ENCODE measurements at places on chromosomes 3 and 15.

GRCh38 chr3:190545191-190545590 is 31.3 kb downstream of the IL1RAP start:
- no peak for DNase-seq

- no peak for DNase-seq
Measured at GRCh38 chr3:145269106-145269505, 891.9 kb downstream of the PLOD2 start.

DNA sequence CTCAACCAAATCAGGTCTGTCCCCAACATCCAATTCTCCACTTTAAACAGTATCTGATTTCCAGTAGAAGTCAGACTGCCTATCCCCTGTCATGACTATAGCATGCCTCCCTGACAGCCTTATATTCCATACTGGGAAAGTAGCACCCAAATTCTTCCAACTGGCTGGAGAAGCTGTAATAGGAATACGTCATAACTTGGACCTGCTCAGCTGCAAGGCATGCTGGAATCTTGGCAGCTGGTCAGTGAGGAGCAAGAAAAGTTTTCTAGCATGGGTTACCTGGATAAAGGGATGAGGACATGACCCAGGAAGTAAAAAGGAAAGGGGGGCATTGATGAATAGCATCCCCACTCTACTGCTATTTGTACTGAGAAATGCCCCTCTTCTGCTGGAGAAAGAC is 8.9 kb downstream of the SEMA5B start:
- no peak for DNase-seq

DNA sequence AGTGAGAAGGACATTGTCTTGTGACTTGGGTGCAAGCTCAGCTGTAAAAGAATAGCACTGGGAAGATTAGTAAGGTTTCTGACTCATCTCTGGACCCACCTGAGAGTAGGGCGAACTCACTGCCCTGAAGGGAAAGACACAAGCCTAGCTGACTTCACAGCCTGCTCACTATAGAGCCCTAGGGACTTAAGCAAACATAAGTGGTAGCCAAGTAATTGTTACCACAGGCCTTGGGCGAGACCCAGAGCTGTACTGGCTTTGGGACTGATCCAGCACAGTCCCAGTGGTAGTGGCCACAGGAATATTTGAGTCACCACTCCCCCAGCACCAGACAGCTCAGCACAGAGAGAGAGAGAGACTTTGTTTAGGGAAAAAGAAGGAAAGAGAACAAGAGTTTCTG is 429.9 kb downstream of the TBL1XR1 start:
- no peak for DNase-seq

DNA sequence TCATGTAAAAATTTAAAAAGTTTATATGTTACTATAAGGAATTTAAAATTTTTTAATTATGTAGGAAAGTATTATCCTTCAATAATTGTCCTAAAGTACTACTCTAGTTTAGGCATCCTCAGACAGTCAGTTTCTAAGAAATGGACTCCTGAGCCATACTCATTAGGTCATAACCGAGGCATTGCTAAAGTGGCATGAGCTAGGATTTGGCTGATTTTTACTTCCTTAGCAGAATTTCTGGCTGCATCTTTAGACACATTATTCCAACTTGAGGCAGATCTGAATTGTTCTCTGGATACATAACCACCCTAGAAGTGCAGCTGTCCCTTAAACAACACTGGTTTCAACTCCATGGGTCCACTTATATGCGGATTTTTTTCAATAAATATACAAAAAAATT is 38.3 kb downstream of the IFT57 start:
- DNase-seq: no peak

GRCh38 chr15:48939648-48940047 is 24.1 kb downstream of the SHC4 start:
- no peak for DNase-seq

GRCh38 chr3:132124096-132124495 is 89.3 kb upstream of the CPNE4 start:
- DNase-seq: no peak

DNA sequence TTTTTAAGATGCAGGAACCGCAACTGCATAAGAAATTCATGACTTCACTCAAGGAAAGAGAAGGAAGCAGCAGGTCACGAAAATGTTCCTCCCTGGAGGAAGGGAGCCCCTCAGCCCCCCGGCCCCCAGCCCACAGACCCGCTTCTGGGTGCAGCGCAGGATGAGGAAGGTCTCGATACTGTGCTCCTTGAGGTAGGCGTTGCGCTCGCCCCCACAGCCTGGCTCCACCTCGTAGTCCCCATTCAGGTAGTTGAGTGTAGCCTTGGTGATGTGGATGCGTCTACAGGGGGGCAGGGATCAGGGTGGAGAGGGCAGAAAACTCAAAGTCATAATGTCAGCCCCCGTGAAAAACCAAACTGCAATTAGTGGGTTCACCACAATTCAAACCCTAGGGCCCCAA is 121.4 kb downstream of the ADCY5 start:
- no peak for DNase-seq

GRCh38 chr15:83380682-83381081 is 66.5 kb upstream of the SH3GL3 start:
- no peak for DNase-seq

GRCh38 chr3:132448216-132448961 is 31.1 kb downstream of the DNAJC13 start:
- DNase-seq: no peak

DNA sequence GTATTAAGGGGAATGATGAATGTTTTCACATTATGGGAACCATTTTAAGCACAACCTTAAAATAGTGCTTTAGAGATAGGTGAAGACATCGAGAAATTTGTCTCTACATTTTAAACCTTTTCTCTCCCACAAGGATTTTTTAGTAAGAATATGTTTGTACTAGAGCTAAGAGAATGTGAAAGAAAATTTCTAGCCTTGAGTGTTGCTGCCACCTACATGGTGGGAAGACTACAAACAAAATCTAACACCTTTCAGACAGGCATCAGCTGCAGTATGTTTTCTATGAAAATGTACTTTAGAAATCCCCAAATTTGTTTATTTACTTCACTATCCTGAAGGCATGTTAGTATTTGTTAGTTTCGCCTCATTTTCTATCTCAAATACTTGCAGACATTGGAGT is 247.4 kb downstream of the WDR72 start:
- DNase-seq: no peak

- DNase-seq: no peak
Measured at GRCh38 chr15:44719293-44719999, 8.1 kb downstream of the B2M start.

DNA sequence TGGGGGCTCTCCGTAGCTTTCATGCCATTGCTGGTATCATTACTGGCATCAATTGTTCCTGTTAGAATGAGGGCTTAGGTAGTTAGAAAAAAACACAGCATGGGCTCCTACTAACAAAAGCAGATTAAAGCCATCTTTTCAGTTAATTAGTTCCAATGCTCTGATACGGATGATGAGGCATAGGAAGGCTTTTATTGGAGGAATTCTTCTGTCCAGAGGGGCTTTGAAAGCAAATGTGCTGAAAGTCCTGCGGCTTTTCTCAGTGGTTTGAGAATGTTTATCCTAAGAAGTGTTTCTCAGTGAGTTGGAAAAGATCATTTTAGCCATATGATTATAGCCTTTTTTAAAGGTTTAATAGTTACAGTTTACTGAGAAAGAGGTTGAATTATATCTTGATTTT is 198.5 kb downstream of the THSD4 start:
- DNase-seq: no peak

- no peak for DNase-seq
Measured at GRCh38 chr3:126394977-126395321, 240 bp downstream of the CFAP100 start.

GRCh38 chr3:13202744-13203397 is 129.6 kb upstream of the IQSEC1 start:
- DNase-seq: no peak

DNA sequence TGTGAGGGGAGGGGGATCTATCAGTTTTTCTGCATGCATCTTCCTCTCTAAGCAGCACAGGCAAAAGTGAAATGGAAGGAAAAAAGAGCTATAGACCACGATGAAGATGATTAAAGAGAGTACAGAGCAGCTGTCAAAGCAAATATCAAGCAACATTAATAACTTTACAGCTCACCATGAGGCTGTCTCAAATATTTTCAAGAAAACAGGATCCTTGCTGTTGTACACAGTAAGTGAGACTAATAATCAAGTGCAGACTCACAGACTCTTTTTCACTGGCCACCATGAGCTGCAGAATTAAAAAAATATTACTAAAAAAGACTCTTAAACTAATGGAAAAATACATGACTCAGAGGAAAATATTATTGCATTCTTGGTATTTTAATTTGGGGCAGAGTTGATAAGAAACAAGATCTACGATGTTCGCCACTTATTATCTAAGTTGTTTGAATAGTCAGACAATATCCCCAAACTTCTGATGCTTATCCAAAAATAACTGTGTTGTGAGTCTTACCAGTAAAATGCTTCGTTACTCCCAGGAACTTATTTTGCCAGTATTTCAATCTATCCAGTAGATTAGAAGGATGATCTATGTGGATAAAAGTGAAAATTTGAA is 817.5 kb upstream of the ALCAM start:
- DNase-seq: no peak

GRCh38 chr3:37987315-37987697 is 3.3 kb upstream of the VILL start:
- DNase-seq: no peak

GRCh38 chr3:6709178-6709577 is 151.7 kb upstream of the GRM7 start:
- DNase-seq: no peak

All from stimulated activated CD8-positive, alpha-beta memory T cell treated with anti-CD3 and anti-CD28 coated beads, Interleukin-15, amount 100 ng/mL, for 1 hour (primary cell).